ENCODE measurements at places on chromosomes 12 and 14.
A peak's percentile ranks its signal among the peaks of the same experiment; 100 is the strongest.

GRCh38 chr12:21877293-21877982, 63.8 kb downstream of the ABCC9 start:
- DNase-seq = no peak

GRCh38 chr14:64059454-64060198, 206.8 kb downstream of the SYNE2 start:
- no peak for DNase-seq

GRCh38 chr12:128852026-128852698, 1.1 kb upstream of the GLT1D1 start:
- no peak for DNase-seq

GRCh38 chr14:65849558-65849957, 437.0 kb downstream of the FUT8 start:
- DNase-seq = no peak

DNA sequence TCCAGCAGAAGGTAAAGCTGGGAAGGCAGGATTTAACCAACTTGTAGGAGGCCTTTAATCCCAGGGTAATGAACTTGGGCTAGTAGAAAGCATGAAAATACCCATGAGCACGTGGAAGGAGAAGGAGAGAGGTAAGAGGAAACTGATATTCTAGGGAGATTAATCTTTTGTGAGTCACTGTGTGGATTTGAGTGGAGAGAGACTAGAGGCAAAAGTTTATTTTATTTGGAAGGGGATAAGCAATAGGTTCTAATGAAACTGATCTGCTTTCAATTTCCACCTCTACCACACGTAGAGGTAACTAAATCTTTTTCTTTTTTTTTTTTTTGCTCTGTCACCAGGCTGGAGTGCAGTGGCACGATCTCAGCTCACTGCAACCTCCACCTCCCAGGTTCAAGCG, 52.1 kb downstream of the PTPN21 start:
- DNase-seq = no peak

- DNase-seq = no peak
Observed at GRCh38 chr14:60266021-60266937, 17.3 kb downstream of the PPM1A start.

DNA sequence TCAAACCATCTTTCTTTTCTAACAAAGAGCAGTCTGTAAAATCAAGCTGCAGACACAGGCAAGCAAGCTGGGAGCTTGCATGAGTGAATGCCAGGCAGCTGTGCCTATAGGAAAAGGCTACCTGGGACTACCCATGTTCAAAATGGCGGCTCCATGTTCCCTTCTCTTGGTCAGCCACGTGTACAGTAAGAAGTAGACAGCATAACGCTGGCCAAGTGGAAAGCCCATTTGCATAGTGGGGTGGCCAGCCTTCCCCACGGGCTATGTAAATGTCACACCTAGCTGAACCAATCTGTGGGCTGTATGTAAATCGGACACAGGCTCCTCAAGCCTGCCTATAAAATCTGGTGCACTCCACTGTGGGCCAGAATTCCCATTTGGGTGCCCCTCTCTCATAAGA, 117.1 kb downstream of the SYT10 start:
- no peak for DNase-seq

DNA sequence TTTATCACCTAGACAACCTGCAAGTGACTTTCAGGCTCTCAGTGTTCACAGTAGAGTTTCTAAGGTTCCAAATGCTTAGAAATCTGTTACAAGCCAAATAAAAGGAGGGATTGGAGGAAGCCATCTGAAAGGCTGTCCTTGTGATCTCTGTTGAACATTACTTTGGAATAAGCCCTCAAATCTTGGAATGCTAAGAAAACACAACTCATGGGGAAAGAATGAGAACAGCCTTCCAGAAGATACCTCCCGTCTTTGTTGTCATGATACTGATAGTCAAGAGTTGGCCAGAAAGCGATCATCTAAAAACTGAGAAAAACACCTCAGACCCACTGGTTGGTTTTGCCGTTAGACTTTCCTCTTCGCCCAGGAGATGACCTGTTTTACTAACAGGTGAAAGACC, 44.4 kb upstream of the KCNK13 start:
- no peak for DNase-seq

- DNase-seq = peak; percentile 74
Observed at GRCh38 chr14:61188978-61189808, 91.9 kb downstream of the TMEM30B start.

DNA sequence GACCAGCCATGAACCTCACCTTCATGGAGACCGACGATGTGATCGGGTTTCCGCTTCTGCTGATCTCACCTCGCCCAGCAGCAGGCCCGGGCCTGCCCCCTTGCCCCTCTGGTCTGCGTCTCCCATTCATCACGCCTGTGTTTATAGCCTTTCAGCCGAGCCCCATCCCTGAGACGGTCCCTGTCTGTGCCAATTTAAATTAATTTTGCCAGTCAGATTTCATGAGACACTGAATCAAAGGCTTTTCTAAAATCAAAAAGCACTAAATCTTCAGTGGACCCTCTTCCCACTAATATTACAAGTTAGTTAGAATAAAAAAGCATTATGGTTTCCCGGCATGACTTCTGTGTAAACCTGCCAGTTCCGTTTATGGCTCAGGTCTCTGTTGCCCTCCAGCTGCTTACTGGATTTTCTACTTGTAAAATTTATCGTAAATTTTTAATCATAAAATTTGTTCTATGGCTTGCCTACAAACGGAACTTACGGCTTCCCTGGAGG, 155.9 kb downstream of the ESRRB start:
- no peak for DNase-seq

GRCh38 chr14:71638523-71639196, 293.6 kb upstream of the RGS6 start:
- no peak for DNase-seq

GRCh38 chr14:96079066-96079465, 39.9 kb downstream of the C14orf132 start:
- no peak for DNase-seq

DNA sequence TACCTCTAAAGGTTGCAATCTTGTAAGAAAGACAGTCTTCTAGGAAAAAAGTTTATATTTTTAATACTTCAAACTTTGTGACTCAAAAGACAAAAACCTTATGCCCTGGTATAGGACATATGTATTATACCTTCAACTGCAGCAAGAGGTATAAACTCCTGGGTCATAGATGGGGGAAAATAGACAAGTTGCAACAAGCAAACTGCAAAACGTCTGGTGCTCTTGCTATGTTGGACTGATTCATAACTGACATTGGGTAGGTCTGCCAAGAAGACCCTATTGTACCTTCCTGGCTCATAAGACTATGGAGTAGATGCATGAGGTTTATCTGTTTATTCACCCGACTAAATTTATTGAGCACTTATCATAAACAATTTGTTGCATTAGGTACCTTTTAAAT, 40.9 kb downstream of the BEST3 start:
- no peak for DNase-seq

DNA sequence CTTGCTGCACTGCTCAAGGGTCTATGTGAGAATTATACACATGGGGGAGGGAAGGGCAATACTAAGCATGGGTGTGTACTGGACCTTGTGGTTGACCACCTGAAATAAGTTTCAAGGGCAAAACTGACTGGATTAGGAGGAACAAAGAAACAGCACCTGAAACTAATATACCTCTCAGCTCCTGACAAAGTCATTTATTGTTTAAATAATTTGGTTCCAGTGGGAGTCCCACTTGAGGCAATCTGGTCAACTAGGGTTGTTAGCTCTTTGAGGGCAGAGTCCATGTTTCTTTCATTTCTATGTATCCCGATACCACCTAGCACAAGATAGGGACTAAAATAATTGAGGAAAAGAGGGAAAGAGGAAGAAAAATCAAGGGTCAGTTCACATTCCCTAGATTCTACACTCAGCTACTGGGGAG, 45.5 kb downstream of the STXBP6 start:
- DNase-seq = no peak

DNA sequence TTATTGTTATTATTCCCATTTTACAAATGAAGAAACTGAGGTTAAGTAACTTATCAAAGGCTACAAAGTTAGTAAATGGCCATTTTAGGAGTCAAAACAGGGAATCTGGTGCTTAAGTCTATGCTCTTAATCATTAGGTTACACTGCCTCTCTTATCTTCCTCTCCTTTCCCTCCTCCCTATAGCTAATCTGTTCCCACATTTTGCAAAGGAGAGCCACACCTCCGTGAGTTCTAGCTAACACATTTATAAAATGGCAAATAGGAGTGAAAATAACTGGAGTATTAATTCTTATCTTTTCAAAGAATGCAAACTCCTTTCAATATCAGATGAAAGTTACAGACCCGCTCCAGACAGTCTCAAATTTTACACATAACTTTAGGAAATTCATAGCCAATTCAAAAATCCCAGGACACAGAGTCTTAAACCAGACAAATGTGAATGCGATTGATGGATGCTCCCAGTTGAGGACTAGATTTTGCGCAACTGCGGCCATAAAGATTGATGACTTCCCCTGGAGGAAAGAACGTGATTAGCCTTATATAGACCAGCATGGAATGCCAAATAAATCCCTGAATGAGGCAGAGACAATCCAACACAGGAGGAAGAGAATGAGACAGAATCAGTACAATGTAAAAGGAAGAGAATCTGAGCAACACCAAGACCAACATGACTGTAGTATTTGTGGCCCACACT, 225.0 kb upstream of the ARID2 start:
- DNase-seq = no peak

DNA sequence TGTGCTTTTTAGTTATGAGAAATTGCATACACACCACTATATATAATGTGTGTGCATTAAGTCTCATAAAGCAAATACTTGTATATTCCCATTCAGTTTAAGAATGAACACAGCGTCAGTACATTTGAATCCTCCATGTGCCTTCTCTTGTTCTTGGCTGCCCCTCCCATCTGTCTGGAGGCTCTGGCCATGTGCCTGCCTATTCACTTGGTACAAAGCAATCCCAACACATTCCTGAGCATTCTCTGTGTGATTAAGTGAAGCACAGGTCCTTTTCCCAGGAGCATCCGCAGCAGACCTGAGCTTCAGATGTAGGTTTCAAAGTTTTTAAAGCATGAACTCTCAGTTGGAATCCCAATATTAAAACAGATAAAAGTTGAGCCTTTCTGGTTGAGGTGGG, 58.7 kb downstream of the POLR3B start:
- no peak for DNase-seq

DNA sequence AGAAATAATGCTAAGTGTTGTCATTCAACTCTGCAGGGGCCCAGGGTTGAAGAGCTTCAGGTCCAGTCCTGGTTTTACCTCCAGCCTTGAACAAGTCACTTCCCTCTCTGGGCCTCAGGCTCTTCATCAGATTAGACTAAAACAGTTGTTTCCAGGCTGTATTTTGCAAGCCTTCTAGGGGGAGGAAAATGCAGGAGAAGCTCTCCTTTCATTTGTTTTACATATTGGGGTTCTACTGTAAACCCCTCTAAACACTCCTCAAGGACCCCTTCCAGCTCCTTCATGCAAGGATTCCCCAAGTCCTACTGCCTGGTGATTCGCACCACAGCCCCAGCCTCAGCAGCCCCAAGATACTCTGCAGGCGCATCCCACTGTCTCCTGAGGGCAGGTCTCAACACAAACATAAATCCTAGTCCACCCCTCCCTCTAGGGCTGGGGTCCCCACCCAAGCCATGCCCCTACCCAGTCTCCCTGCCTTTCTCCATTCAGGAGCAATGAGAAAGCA, 2.7 kb downstream of the SDR9C7 start:
- DNase-seq = no peak

GRCh38 chr14:72822946-72823611, 70.8 kb downstream of the DPF3 start:
- no peak for DNase-seq

DNA sequence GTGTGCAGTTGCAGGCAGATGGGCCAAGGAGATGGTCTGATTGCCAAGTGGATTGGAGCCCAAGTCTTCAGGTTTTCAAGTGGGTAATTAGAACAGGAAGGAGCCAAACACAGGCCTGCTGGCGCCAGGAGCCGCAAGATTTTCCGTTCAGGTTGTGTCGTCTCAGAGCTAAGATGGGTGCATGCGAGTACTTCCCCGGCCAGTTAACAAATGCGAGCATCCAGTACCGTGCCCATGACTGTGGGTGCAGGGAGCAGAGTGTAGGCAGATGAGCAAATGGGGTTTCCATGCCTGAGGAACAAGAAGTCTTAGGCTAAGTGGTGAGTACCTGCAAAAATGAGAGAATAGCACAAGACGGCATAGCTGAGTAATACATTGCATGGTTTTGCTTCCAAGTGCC, 90.5 kb downstream of the CHST11 start:
- peak; percentile 56 for DNase-seq

- DNase-seq = peak; percentile 71
Observed at GRCh38 chr12:106954462-106955376, 988 bp upstream of the TMEM263 start.

DNA sequence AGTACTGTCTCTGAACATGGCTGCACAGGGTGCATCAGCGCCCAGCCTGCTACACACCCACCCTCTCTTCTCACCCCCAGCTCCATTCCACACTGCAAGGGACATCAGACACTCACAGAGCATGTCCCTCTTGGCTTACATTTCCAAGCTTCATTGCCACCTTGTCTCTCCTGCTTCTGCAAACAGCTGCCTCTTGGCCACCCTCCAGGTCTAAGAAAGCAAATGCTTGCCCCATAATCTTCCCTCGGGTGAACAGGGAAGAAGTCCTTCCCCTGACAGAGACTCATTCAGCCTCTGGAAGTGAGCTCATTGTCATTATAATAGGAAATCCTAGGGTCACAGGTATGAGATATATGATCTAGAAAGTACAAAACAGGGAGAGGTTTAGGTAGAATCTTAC, 505.2 kb downstream of the RMST start:
- DNase-seq = no peak

DNA sequence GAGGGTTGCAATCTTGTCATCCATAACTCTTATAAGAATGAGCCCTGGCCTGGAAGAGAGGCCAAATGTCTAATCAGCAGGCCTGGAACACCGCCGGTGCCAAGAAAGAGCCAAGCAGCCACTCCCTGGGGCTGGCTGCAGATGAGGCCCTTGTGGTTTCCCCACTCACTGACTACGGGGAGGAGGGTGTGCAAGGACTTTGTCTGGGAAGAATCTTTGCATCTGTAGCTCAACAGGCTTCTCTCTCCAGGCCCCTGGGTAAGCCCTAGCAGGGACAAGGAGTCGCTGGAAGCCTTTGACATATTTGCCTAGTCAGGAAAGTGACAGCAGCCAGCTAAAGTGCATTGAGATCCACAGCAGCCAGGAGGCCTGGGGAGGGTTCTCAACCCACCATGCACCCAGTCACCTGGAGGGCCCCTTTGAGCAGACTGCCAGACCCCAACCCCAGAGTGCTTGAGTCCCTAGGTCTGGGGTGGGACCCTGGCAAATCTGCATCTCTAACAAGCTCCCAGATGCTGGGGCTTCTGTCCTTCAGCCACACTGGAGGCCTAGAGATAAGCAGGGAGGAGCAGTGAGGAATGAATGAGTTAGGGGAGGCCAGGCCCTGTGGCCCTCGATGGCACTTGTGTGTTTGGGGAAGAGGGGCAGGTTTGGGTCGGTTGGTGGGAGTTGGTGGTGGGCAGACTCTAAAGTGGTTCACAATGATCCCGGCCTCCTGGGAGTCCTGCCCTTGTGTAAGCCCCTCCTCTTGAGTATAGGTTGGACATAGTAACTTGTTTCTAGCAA, 13.9 kb upstream of the LRTM2 start:
- no peak for DNase-seq

GRCh38 chr12:43158126-43158525, 393.9 kb downstream of the ADAMTS20 start:
- DNase-seq = no peak
